ENCODE measurements at places on chromosomes 5 and 9.
A peak's percentile ranks its signal among the peaks of the same experiment; 100 is the strongest.

- peak; percentile 31 for DNase-seq
Observed at GRCh38 chr5:149310947-149311658, 34.2 kb upstream of the GRPEL2 start.

DNA sequence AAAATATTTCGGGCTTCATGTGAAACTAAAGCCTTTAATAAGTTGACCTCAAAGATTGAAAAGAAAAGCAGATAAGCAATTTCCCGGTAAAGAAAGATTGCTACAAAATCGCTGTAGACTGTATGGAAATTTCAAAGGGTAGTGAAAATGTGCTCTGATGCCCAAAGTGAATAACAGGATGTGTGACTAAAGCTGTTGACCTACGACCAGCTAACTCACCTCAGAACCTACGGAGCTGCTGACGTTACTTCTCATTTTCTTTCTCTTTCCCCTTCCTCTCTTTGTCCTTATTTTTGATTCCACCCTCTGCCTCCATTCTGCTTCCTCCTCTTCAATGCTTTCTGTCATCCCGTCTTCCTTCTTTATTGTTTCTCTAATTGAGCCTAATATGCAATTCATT, 103.2 kb downstream of the PDE4D start:
- no peak for DNase-seq

DNA sequence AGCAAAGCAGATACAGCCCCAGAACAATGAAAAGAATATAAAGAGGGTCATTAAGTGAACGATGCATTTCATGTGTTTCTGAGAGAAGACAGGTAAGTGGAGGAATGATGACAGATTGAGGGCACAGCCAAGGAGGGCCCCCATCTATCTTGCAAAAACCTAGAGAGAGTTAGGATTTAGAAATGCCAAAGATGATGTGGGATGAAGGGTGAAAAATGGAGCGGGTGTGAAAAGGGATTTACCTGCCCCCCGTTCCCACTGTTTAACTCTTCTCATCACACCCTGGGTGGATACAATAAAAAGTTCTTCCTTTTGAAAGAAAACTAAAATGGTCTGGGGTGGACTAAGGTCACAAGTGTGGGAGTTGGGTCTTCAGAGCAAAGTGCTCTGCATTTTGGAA, 18.5 kb upstream of the PPP2R2B start:
- DNase-seq, result no peak

DNA sequence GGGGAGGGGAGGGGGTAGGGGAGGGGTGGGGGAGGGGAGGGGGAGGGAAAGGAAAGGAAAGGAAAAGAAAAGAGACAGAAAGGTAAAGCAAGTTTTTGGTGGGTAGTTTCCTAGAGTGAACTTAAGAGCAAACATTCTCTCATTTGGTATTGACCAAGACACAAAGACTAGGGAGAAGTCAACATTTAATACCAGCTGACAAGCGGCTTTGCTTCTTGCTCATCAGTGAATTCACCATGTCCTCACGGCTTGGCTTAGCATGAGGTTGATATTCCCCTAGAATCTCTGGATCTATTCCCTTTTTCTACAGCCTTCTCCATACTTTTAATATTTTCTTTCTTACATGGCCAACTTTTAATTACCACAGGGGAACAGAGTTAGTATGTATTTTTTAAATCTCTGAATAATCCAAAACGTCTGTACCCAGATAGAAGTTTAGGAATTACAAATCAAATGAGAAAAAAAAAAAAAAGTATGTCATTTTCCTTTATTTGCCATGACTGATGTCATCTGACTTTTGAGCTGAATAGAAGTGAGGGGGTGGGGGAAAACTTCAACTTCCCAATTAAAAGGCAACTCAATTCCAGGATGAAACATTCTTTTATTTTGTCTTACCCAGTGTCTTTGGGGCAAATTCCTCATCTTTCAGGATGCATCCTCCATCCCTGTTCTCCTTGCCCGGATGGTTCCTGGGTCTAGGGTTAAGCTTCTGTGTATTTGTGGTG, 40.1 kb upstream of the GLIS3 start:
- no peak for DNase-seq

- no peak for DNase-seq
Observed at GRCh38 chr5:42021923-42022322, 96.8 kb downstream of the FBXO4 start.

GRCh38 chr9:101966691-101967090, 228.2 kb upstream of the GRIN3A start:
- DNase-seq, result no peak

DNA sequence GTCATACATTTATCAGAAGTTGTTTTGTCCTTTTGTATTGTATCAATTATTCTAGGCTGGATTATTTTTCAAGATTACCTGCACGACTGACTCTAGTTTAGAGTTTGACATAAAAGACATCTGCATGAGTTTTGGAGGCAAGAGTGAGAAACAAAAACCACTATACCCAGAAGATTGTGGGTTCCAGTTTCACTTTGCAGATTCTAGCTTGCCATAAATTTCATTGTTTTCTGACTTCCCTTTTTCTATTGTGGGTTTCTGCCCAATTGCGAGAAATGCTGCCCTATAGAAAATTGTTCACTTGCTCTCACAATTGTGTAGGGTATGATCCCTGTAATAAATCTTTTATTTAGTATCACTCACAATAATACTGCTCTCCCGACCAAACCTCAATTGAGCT, 1043.4 kb upstream of the CDH10 start:
- DNase-seq, result no peak

- no peak for DNase-seq
Observed at GRCh38 chr5:79974886-79975285, 16.2 kb downstream of the MTX3 start.

GRCh38 chr9:117887383-117887782, 183.2 kb downstream of the TLR4 start:
- no peak for DNase-seq

GRCh38 chr9:87615136-87615535, 110.8 kb upstream of the CTSL start:
- DNase-seq, result no peak

DNA sequence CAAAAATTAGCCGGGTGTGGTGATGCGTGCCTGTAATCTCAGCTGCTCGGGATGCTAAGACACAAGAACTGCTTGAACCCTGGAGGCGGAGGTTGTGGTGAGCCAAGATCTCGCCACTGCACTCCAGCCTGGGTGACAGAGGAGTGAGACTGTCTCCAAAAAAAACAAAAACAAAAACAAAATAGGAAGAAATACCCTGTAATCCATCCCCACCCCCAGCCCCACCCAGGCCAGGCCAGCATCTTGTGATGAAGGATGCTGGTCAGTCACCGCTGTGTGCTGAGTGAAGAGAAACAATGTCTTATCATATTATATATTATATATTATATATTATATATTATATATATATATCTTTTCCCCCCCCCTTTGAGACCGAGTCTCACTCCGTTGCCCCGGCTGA, 15.4 kb upstream of the CCIN start:
- DNase-seq, result no peak

DNA sequence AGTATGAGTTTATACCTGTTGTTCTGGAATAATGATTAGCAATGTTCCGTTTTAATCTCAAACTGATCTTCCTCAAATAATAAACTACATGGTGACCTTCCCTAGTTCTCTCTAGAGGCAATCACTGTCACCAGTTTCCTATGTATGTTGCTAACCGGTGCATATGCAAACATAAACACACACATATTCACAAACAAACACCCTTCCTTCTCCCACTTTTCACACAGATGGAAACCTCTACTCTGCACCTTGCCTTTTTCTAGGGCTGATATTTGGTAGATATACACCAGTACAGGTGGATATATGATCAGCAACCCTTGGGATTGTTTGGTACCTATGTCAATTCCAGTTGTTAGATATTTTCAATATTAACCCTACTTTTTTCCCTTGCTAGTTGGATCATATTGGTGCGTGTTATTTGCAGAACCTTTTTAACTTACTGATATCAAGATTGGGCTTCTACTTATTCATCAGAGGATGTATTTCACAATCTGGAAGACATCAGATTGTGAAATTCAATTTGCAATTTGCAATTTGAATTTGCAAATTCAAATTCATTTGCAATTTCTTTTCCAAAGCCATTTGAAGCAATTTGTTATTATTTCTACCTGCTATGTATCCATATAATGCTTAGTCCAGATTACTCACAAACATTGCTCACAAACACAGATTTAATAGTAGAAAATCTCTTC, 12.6 kb downstream of the FYB1 start:
- DNase-seq, result no peak

GRCh38 chr9:121369595-121370265, at the start of gene STOM:
TSS of gene STOM (minus strand) at chr9:121370250. CDS start at chr9:121370187, 63 bp downstream.
- peak; percentile 70 for DNase-seq

DNA sequence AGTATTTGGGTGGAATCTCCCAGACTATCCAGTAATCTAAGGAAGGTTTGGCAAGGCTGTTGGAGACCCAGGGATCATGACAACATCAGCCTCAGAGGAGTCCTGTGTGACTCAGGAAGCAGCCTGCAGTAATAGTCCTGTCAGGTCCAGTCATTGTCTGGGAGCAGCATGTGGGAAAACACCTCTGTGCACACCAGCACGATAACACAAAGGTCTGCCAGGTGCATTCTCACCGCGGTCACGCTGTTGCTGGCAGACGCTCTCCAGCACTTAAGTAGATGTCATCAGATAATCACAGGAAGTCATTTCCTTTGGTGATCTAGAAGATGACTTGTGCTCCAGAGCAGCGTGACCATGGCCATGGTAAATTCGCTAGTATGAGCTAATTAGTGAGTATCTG, 99.2 kb upstream of the IQGAP2 start:
- DNase-seq, result no peak

DNA sequence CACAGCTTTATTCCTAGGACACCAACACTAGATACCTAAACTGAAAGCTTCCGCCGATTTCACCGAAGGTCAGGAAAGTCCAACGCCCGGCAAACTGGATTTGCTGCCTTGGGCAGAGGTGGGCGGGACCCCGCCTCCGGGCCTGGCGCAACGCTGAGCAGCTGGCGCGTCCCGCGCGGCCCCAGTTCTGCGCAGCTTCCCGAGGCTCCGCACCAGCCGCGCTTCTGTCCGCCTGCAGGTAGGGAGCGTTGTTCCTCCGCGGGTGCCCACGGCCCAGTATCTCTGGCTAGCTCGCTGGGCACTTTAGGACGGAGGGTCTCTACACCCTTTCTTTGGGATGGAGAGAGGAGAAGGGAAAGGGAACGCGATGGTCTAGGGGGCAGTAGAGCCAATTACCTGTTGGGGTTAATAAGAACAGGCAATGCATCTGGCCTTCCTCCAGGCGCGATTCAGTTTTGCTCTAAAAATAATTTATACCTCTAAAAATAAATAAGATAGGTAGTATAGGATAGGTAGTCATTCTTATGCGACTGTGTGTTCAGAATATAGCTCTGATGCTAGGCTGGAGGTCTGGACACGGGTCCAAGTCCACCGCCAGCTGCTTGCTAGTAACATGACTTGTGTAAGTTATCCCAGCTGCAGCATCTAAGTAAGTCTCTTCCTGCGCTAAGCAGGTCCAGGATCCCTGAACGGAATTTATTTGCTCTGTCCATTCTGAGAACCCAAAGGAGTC, at the start of gene CD274:
Gene CD274, plus strand, starts transcription at position 184 of the 733 bp plus-strand sequence. CDS start 5,572 bp downstream, outside the sequence.
- DNase-seq, result peak; percentile 54

- DNase-seq, result no peak
Observed at GRCh38 chr9:113176803-113177202, 26.0 kb downstream of the SLC31A2 start.

DNA sequence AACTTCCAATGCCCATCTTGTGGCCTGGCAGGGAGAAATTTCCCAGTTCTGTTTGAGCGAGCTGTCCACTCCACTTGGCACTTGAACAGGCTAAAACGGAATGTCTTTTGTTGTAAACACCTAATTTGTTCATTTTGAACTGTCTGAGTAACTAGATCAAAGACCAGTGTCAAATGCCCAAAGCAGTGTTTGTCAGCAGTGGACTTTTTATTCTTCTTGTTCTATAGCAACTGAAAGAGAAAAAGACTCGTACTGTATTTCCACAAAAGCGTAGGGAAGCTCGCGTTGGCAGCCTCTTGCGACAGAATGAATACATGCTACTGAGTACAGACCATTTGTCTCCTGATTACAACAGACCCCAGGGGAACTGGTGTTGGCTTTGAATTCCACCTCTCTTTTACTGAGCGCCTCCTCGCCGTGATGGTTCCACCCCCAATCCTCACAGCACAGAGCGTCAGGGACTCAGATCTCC, 601.8 kb upstream of the ZNF608 start:
- DNase-seq, result no peak

GRCh38 chr9:33048054-33048465, 23.0 kb downstream of the DNAJA1 start:
- DNase-seq, result no peak

DNA sequence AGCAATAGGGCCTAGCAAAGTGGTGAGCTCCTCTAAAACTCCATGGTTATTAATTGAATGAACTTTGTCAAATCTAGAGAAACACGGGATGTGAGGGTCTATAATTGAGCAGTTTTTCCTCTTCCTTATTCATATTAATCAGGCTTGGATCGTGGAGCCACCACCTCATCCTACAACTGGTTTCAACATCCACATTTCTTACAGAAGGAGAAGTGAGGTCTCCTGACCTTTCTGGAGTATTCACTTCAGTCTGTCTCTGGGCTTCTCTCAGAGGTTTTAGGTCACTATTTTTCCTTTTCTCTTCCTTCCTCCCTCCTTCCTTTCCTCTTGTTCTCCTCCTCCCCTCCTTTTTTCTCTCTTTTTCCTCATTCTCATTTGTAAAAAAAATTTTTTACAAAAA, 177.3 kb upstream of the ACTBL2 start:
- no peak for DNase-seq

GRCh38 chr5:155019601-155020226, 6.2 kb downstream of the KIF4B start:
- no peak for DNase-seq

DNA sequence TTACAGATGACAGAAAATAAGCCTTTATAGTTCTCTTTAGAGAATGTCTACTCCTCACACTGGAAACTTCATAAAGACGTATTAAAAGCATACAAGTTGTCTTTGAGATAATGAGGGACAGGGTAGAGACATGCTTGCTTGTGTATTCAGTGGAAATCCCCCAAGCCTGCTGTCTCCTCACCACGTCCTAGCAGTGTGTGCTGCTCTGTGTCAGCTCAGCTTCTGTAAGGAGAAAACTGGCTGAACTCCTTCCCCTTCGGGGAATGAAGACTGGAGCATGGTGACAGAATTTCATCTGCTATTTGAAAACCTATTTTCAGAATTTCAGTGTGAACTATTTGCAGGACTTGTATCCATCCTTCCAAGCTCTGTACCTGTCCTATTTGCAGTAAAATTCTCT, 9.4 kb downstream of the OR2V2 start:
- DNase-seq, result no peak

- no peak for DNase-seq
Observed at GRCh38 chr9:10744669-10745068, 131.9 kb upstream of the PTPRD start.

DNA sequence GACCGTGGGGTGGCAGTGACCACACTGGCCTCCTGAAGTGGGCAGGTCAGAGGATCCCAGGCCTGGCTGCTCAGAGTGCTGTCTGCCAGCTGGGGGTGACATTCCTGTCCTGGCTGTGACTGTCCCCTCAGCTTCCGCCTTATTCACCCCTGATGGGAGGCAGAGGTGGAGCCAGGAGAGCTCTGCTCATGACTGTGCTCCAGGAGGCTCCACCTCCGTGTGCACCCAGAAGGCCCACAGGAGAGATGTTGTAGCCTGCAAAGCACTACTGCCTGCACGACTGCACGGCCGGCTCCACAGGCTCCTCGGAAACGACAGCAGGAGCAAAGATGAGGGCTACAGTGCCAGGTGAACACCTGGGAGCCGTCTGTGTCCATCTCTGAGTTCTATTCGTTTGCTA, 60.9 kb downstream of the ROPN1L start:
- DNase-seq, result no peak

- DNase-seq, result no peak
Observed at GRCh38 chr5:34778091-34778850, 60.7 kb upstream of the TTC23L start.

- no peak for DNase-seq
Observed at GRCh38 chr5:107484281-107484680, 186.5 kb downstream of the EFNA5 start.

Measured in HFF-Myc (cell line).